ENCODE measurements at places on chromosomes 1 and 21.
A peak's percentile ranks its signal among the peaks of the same experiment; 100 is the strongest.

DNA sequence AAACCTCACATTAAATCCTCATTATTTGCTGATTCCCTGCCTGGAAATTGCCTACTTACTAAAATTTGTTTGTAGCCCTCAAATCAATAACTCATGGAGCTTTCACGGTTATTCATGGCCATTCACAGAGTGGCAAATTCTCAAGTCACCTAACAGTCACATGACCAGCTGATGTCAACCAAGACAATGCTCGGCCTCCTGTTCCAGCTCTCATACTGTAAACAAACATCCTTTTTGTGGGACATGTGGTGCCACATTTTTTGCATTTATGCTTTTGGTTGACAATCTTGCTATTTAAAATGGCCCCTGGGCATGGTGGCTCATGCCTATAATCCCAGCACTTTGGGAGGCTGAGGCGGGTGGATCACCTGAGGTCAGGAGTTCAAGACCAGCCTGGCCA lies 271.5 kb upstream of the GREM2 start:
- no peak for DNase-seq

- DNase-seq = peak; percentile 82
Observed at GRCh38 chr1:155320661-155321617, at the start of gene RUSC1. RUSC1 (plus strand) TSS chr1:155320894; CDS start chr1:155321774, 880 bp downstream.

GRCh38 chr1:244657421-244657820 lies 4.5 kb downstream of the DESI2 start:
- no peak for DNase-seq

GRCh38 chr1:156709757-156710489 lies 4.5 kb upstream of the CRABP2 start:
- no peak for DNase-seq

Measured in erythroblast (primary cell).